Activated CD8-positive, alpha-beta memory T cell treated with anti-CD3 and anti-CD28 coated beads for 1 hour (primary cell): ENCODE measurements at places on chromosomes 3 and 15.
A peak's percentile ranks its signal among the peaks of the same experiment; 100 is the strongest.

- no peak for DNase-seq
Measured at GRCh38 chr15:82585072-82585471, 44.8 kb upstream of the RPS17 start.

DNA sequence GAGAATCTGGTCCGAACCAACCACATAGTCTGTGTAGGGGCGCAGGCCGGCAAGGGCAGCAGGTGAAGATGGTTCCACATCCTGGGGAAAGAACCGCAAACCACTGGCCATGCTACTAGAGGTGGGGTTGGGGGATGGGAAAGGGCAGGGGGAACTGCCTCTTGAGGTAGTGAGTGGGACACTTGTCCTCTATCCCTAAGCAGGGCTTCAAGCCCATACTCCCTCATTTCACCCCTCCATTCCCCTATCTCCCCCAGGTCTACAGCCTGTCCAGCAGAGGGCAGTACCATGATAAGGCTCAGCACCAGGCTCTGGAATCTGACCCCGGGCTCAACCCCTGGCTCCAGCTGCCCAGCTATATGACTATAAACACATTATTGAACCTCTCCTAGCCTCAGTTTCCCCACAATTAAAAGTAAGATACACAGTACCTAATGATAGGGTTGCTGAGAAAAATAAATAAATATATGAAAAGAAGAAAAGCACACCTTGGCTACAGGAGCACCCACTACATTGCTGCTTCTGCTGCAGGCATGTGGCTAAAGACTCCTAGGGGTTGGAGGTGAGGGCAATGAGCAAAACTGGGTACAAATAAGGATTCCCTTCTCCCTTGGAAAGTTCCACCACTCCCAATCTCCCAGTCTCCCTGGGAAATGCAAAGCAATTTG lies 6.3 kb downstream of the GORASP1 start:
- peak; percentile 19 for DNase-seq

DNA sequence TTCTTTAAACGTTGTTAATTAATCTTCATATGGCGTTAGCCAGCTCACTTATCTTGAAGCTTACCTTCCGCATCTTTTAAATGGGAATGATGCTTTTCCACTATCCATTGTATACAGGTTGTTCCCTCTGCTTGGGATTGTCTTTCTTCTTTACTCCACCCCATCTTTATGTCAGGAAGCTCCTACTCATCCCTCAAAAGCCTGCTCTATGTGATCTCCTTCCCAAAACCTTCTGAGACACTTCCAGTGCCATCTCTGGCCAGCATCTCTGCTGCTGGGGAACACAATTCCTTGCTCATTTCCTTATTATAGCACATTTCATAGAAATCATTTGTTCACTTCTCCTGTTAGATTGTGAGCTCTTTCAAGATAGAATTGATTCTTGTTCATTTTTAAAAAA lies 4.3 kb downstream of the RASA2 start:
- DNase-seq, result no peak

GRCh38 chr3:43207628-43208085 lies 78.7 kb upstream of the SNRK start:
- no peak for DNase-seq

DNA sequence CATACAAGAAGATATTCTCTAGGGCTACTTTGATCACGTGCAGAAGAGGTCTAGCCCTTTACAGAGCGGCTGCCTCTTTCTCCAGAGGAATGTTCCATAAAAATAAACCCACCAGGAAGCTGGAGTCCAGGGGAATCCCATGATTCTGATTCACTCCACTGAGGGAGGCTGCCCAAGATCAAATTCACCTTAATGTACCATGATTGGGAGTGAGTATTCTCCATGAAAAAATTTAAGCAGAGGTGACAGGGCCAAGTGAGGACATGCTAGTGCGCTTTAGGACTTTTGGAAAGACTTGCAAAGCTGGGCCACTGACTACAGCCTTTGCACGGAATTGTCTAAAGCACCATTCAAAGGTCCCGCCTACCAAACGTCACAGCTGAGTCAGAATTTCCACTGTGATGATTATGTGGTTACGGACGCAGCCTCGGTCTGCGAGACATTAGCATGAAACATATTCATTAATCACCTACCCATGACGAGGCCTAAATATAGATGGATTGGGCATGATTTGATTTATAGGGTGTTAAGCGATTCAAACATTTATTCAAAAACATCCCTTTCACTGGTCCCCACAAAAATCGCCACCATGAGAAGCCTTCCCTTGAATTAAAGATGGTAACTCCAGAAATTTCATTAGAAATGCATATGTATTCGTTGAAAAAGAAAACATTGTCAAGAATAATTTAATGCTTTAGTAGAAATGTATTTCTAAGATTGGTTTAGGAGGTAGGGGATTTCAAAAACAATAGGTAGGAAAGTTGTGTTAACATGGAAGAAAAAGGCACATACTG lies 152.6 kb downstream of the GREM1 start:
- DNase-seq, result no peak

DNA sequence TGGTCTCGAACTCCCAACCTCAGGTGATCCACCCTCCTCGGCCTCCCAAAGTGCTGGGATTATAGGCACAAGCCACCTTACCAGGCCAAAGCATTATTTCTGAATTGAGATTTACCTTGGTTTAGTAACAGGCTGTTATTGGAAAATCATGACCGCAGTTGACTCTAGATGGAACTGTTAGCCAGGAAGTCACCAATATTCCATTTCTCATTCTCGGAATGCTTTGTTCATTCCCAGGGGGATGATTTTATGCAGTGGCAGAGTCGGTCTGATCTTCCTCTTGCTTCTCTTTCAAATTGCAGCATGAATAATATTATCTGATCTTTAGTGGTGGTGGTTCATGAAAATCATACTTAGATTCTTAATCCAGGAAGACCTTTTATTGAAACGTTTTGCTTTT lies 195.5 kb upstream of the MBNL1 start:
- DNase-seq, result no peak

GRCh38 chr3:78116874-78117273 lies 1077.0 kb downstream of the ROBO2 start:
- DNase-seq, result no peak

DNA sequence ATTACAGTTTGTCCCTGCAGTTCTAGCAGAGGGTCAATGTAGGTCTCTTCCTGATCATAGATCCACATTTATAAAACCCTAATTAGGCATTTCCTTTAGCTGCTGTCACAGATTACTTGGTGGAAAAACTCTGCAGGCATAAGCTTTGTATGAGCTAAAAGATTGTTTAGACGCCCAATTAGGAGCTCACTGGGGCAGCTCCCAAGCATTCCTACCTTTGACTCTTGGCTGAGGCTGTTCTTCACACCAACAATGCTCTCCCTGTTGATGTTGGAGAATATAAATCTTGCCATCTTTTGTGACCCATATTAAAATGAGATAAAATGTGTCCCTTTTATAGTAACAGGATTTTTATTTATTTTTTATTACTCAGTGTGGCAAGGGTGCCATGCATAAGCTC lies 148.3 kb upstream of the TRIM42 start:
- DNase-seq, result no peak
